NCI-H1417 (cell line): ENCODE measurements at places on chromosomes 3 and 15.

- DNase-seq: peak; percentile 65
Measured at GRCh38 chr15:88454867-88455810, 12.0 kb downstream of the MRPL46 start.

GRCh38 chr15:101100593-101101442 lies 151.0 kb downstream of the CHSY1 start:
- no peak for DNase-seq

DNA sequence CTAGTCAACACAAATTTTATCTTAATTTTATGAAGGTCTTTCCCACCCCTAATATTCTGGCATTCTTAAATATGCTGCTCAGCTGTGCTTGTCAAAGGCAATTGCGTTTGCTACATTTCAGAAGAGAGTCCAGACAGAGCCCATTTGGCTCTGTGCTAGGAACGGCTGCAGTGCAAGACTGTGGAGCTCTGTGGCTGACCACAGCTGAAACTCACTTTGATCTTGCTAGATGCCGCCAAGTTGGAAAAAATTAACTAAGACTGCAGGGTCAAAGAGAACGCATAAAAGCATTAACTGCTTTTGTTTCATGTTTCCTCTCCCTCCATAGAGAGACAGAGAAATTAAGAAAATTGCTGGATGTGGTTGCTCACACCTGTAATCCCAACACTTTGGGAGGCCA lies 7.6 kb upstream of the PPP1R2 start:
- no peak for DNase-seq

- DNase-seq: no peak
Measured at GRCh38 chr15:29220852-29221251, 48.8 kb downstream of the NSMCE3 start.

DNA sequence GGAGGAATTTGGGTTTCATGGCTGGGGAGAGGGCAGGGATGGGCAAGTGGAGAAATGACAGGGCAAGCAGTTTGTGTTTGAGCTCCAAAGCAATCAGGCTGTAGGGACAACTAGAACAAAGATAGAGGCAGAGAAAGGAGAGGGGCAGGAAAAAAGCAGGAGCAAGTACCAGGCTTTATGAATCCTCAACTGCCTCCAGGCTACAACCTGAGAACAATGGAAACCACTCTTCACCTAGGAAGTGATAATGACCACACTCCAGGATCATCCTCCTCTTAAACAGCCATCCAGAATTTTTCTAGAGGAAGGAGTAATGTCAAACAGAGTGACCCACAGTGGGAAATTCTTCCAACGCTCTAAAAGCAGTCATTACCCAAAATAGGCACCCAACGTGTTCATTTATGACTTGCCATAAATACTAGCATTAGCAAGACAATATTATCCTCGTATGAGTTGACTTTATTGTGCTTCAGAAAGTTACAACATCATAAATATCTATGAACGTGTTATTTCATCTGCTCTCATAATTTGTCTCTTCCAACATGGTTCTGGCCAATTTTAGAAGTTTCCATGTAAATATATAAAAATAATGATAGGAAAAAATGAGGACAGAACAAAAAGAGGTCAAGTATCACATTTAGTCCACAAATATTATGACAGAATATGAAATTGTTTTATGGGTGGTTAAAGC lies 50.5 kb downstream of the TNFAIP8L3 start:
- no peak for DNase-seq

DNA sequence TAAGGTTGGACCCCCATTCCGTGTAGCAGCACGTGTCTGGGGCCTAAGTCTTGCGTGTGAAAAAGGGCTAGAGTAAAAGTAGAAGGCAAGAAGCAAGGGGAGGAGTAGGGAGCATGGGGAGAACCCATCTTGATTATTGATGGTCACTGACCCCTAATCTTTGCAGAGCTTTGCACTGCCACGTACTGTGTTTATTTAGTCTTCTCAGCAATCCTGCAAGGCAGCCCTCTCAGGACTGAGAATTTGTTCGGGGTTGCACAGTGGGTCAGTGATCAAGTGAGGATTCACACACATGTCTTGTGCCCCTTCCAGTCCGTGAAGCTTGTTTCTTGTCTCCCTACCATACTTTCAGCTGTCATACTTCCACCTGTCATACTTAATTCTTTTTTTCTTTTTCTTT lies 7.2 kb downstream of the SEMA4B start:
- no peak for DNase-seq

DNA sequence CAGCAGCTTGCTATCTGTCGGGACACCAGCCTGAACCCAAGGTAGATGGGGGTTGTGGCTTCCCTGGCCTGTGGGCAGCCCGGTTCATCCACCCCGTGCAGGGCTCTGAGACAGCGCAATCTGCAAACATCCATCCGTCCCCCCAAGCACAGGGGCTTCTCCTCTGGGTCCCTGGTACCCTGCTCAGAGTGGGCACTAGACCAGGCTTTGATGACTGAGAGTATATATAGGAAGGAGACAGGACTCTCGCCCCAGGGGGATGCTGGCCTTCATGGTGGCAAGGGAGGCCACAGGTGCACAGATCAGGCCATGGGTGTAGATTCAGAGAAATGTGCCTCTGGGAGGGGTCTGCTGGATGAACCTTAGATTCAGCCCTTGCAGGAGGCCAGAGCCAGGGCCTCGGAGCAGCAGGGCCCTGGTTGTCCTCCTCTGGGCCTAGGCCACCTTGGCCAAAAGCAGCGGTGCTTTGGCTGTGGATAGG lies 40.3 kb downstream of the CFAP100 start:
- DNase-seq: no peak

DNA sequence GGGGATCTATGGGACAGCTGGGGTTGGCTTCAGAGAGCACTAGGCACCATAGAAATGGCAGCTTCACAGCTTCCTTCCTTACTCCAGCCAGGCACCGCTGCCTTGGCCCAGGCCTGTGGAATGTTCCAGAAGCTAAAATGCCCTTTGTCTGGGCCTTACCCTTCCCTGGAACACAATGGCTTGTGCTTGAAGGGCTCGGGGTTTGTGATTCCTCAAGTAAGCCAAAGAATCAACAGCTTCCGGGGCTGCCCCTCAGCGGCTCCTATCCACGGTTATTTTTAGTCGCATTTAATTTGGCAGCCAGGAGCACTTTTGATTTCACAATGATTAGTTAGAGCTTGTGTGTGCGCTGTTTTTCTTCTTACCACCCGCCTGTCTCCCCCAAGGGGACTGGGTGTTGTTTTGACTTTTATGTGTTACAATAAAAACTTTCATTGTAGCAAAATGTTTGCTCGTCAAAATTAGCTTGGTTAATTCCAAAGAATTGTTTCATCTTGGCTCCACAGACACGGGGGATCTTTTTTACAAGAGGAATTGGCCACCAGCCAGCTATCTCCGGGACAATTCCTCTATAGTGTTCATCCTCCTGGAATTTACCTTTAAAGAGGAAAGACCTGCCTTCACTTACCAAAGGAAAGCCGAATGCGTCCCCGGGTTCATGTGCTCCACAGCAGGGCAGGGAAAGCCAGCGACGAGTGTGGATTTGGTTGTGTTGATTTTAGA lies 73.8 kb downstream of the TLE3 start:
- no peak for DNase-seq

DNA sequence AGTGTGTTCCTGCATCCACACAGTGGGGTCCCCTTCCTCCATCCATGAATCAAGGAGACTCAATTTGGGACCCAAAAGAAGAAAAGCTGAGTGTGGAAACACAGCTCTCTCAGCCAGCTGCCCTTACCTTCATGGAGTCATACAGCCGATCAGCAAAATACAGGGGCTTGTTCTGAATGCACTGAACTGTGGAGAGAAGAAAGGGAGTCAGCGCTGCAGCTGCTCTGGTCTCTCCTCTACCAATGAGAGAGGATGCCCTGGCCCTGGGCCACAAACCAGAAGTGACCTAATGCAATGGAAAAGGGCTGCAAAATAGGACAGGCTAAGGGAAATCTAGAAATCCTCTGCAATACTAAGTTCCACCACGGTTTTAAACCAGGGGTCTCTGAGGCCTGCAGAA lies 46.7 kb downstream of the ANXA2 start:
- peak; percentile 34 for DNase-seq

GRCh38 chr3:103158183-103158582 lies 723.4 kb downstream of the ZPLD1 start:
- DNase-seq: no peak

DNA sequence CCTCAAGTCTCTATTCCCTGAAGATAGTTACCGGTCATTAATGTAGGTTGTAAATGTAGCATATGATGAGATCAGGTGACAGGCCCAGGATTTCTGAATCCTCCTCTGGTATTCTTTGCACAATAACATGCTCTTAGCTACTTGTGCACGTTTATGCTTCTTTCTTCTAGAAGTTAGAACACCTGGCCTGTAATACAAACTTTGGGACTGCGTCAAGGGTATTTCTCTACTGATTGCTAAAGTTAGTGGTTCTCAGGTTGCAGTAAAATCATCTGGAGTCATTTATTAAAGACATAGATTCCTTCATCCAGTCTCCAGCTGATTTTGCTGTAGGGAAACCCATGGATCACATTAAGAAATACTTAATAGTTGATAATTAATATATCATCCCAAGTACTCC lies 48.0 kb downstream of the UNC13C start:
- DNase-seq: no peak

GRCh38 chr15:100196326-100197058 lies 145.3 kb downstream of the ADAMTS17 start:
- DNase-seq: no peak

- DNase-seq: peak; percentile 51
Measured at GRCh38 chr3:123586131-123586530, 1.3 kb upstream of the HACD2 start.

GRCh38 chr15:74441248-74441941 lies 7.6 kb upstream of the SEMA7A start:
- DNase-seq: no peak

- DNase-seq: peak; percentile 62
Measured at GRCh38 chr3:194370753-194371152, 1.2 kb upstream of the LRRC15 start.

DNA sequence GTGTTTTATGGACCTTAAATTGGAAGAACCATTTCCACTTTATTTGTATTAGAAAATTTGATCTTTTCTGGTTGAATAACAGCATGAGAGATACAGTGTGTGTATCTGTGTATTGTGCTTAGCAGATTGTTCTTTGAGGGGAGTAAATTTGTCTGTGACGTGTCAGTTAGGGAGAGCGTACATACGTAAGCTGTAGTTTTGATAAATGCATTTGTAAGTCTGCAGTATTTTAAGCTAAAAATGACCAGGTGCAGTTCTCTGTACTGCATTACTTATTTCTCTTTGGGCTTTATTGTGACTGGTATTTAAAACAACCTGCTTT lies 264.8 kb downstream of the ROBO2 start:
- no peak for DNase-seq

DNA sequence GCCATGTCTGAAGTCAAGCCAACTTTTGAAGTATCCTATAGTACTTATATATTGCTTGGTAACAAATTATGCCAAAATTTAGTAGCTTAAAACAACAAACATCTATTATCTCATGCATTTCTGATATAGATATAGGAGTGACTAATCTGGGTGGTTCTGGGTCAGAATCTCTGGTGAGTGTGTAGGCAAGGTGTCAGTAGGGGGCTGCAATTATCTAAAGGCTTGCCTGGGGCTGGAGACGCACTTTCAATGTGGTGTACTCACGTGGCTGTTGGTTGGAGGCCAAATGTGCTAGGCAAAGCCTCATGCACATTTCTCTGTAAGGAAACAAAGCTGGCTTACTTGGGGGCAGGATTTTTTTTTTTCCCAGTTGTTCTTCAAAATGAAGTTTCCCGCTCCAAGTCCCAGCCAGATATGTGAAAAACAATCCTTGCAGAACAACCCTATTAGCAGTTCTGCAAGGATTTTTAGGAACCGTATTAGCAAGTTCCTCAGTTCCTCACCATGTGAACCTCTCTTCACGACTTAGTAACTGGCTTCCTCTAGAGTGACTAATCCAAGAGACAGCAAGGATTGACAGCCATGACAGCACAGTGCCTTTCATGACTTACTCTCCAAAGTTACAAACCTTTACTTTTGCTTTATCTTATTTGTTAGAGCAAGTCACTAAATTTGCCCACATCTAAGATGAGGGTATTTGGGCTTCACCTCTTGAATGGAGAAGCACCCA lies 25.8 kb downstream of the GREM1 start:
- DNase-seq: no peak

GRCh38 chr3:104005815-104006214 lies 1360.9 kb upstream of the ALCAM start:
- DNase-seq: no peak

DNA sequence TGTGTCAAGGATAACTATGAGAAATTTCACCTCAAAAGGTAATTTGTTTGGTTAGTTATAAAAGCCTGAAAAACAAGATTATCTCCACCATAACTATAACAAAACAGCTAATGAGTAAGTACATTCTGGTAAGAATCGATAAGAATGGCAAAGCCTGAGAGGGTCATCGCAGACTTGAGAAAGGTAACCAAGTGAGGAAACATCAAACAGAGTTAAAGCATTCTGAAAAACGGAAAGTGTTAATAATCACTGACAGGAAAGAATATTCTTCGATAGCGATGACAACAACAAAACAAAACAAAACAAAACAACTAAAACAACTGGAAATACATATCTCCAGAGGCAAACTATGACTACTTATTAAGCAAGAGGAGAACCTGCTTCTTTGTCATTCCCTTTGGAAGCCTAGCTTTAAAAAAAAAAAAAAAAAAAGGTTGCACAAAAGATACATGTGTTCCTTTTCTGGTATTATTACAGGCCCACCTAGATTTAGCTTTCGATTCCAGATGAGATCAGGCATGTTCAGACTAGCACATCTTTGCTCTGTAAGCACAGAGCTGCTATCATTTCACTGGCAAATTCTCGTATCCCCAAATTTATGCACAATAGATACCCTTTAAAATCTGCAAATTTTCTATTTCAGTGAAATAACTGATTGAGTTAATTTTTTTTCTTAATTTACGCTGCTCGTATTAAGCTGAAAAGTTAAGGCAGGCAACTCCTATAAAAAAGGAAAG lies 155.6 kb downstream of the TIGIT start:
- DNase-seq: no peak

- peak; percentile 5 for DNase-seq
Measured at GRCh38 chr3:57094575-57094974, 34.1 kb downstream of the SPATA12 start.

- DNase-seq: no peak
Measured at GRCh38 chr15:85381850-85382751, 1.7 kb downstream of the AKAP13 start.

DNA sequence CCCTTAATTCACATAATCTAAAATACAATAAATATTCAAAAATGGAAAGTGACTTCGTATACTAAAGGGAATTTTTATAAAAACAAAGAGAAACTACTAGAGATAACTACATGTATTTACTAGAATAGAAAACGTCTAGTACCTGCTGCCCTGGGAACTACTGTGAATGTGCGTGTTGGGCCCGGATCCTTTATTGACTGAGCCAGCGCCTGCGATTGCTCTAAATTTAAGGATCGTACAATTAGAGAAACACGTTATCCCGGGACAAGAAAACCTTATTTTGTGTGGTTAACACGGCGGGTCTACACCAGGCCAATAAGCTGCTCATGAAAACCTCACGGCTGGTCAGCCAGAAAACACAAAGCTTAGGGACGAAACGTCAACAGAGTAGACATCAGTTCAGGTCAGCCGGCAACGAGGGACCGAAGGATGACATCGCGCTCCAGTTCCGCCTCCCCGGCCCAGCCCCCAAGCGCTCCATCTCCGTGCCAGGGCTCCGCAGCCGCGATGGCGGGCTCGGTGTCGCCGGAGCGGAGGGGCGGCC lies 555 bp downstream of the TM2D3 start:
- DNase-seq: no peak

GRCh38 chr3:100001526-100002270 lies 112.6 kb downstream of the FILIP1L start:
- DNase-seq: no peak
